ENCODE measurements at places on chromosomes 7 and 10.

GRCh38 chr10:30813872-30814481 lies 184.4 kb upstream of the LYZL2 start:
- no peak for DNase-seq

DNA sequence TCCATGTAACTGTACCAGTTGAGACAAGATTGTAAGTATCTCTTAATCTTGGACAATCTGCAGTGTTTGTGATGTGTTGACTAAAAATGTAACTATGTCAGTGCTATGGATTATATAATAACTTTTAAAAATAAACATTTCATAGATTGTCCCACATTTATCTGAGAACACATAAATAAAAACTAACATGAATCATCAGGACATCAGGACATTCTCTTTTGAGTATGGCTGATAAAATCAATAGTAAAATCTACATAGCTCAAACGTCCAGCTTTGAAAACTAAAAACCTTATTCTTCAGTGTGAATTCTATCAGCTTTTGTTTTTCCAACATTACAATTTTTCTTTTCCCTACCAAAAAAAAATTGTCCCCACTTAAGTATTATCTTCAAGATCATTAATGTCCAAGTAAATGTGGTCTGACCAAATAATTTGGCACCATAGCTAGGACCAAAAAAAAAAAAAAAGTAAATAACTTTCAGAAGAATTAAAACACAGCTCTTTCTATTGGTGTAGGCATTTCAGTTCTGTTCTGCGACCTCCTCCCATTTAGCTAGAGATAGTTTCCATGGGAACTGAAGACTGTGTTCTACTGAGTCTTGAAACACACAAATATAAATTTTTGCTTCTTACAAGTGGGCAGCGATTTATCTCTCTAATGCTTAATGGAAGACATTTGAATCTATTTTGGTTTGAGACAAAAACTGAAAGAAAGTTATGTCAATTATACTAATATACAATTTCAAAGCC lies 123.0 kb upstream of the SGCE start:
- DNase-seq, result no peak

DNA sequence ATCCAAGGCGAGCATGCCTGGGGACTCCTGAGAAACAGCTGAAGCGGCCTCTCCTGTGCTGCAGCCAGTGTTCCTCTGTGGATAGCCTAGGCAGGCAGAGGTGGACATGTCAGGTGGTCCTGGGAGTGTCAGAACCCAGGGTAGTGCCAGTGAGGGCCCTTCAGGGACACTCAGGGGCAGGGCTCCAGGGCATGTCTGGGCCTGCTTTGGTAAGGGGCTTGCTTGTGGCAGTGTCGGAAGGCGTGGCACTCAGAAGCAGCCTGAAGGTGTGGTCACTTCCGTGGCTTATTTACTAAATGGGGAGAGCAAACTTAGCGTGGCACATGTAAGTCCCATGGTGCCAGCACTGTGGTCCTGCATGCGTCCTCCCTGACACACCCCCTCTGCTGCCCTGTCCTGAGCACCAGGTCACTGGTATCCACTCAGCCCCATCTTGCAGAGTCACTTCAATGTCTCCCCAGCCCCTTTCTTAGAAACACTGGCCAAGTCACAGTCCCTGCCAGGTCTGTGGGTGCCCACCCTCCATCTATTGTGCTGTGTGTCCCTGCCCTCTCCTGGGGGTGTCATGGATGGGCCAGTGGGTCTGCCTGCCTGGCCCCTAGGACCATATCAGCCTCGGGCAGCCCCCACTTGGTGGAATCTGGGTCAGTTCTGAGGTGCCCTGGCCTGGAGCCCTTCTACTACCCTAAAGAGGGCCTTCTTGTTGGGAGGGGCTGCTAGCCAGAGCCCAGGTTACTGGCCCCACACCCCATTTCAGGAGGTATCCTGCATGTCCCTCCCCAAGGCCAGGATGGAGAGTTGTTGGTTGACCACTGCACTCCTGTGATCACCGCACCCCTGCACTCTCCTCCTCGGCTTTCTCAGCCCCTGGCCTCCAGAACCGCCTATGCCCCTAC lies 6.4 kb downstream of the ZMIZ2 start:
- no peak for DNase-seq

GRCh38 chr10:132564690-132565089 lies 27.1 kb downstream of the INPP5A start:
- DNase-seq, result no peak

- DNase-seq, result no peak
These were observed 142.5 kb downstream of the WDR37 start for GRCh38 chr10:1198453-1199344.
